ENCODE measurements at places on chromosomes 3 and 15. TPM values are rescaled to one million over a fixed set of nuclear protein-coding genes. Genes with fewer than 3 reads are reported as not detected.

- H3K4me3 ChIP-seq: no peak overlapping the region
- H3K36me3 ChIP-seq: no peaks in the 10 kb centered on the region
- no peaks in the 10 kb centered on the region for H3K27me3 ChIP-seq
- H3K4me1 ChIP-seq: peaks cover 7% of the 10 kb centered on the region
- no peak overlapping the region for H3K27ac ChIP-seq
Observed at GRCh38 chr3:197597335-197597734, 41.6 kb upstream of the BDH1 start.

- no peaks in the 10 kb centered on the region for H3K36me3 ChIP-seq
- peaks cover 4% of the 10 kb centered on the region for H3K27me3 ChIP-seq
- no peaks in the 10 kb centered on the region for H3K4me1 ChIP-seq
- no peak overlapping the region for H3K27ac ChIP-seq
Observed at GRCh38 chr15:51367322-51367976, 26.0 kb downstream of the GLDN start.

GRCh38 chr3:29481969-29482767, 201.3 kb downstream of the RBMS3 start:
- H3K36me3 ChIP-seq: no peaks in the 10 kb centered on the region
- no peak overlapping the region for H3K27ac ChIP-seq
- no peaks in the 10 kb centered on the region for H3K27me3 ChIP-seq
- H3K4me3 ChIP-seq: no peak overlapping the region
- no peaks in the 10 kb centered on the region for H3K4me1 ChIP-seq
- DNase-seq: no peak

DNA sequence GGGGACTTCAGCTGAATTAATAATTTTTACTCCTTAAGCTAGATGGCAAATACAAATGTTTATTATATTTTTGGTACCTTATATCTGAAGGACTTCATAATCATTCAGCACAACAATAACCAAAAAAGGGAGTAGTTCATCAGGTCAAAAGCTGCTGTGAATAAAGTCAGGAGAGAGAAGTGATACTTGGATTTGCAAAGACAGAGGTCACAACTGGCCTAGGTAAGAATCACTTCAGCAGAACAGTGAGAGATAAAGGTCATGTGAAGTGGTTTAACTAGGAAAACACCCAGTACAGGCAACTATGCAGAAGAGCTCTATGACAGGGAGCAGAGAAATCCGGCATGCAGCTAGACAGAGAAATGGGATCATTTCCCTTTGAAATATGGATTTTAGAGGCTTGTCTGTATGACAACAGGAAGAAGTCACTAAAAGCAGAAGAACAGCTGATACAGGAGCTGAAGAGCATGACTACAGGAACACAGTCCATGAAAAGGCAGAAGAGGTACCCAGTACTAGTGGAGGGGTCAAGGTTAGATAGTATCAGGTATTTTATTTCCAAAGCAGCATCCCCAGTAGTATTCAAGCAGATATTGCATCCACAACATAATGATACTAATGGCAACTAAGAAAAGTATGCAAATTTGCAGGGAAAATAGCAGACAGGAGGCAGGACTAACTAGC, 25.7 kb downstream of the ZMAT3 start:
- no peaks in the 10 kb centered on the region for H3K27me3 ChIP-seq
- no peak overlapping the region for H3K4me3 ChIP-seq

DNA sequence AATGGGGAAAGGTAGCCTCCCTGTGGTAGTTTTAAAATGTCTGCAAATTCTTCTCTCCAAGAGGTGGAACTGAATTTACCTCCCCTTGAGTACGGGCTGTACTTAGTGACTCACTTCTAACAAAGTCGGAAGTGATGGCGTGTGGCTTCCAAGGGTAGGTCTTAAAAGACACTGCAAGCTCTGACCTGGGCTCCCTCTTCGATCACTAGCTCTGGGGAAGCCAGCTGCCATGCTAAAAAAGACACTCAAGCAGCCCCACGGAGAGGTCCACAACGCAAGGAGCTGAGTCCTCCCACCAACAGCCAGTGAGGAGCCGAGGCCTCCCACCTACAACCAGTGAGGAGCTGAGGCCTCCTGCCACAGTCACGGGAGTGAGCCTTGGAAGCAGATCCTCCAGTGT, 122.0 kb upstream of the HACD2 start:
- H3K36me3 ChIP-seq: no peaks in the 10 kb centered on the region
- no peak for DNase-seq
- H3K4me3 ChIP-seq: no peak overlapping the region
- H3K27me3 ChIP-seq: no peaks in the 10 kb centered on the region
- no peaks in the 10 kb centered on the region for H3K4me1 ChIP-seq

DNA sequence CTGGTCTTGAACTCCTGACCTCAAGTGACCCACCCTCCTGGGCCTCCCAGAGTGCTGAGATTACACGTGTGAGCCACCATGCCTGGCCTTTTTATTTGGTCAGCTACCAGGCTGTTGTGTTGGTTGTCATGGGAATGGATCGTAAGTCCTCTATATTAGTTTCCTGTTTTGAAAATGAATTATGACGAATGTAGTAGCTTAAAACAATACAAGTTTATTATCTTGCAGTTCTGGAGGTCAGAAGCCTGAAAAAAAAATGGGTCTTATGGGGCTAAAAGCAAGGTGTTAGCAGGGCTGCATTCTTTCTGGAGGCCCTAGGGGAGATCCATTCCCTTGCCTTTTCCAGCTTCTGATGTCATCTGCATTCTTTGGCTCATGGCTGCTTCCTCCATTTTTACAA, 25.1 kb upstream of the HERC1 start:
- no peak overlapping the region for H3K27ac ChIP-seq
- H3K36me3 ChIP-seq: no peaks in the 10 kb centered on the region
- DNase-seq: no peak
- peaks cover 14% of the 10 kb centered on the region for H3K4me1 ChIP-seq
- H3K4me3 ChIP-seq: no peak overlapping the region
- no peaks in the 10 kb centered on the region for H3K27me3 ChIP-seq

DNA sequence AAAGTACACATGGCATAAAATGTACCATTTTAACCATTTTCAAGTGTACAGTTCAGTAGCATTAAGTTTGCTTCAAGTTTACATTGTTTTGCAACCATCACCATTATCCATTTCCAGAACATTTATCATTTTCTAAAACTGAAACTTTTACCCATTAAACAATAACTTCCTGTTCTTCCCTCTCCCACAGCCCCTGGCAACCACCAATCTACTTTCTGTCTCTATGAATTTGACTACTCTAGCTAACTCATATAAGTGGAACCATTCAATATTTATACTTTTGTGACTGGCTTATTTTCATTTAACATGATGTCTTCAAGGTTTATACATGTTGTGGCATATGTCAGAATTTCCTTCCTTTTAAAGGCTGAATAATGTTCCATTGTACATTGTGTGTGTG, 19.9 kb downstream of the TMEM62 start:
- H3K27me3 ChIP-seq: no peaks in the 10 kb centered on the region
- no peak for DNase-seq
- H3K4me3 ChIP-seq: no peak overlapping the region
- no peak overlapping the region for H3K27ac ChIP-seq
- no peaks in the 10 kb centered on the region for H3K36me3 ChIP-seq
- H3K4me1 ChIP-seq: peaks cover 7% of the 10 kb centered on the region

DNA sequence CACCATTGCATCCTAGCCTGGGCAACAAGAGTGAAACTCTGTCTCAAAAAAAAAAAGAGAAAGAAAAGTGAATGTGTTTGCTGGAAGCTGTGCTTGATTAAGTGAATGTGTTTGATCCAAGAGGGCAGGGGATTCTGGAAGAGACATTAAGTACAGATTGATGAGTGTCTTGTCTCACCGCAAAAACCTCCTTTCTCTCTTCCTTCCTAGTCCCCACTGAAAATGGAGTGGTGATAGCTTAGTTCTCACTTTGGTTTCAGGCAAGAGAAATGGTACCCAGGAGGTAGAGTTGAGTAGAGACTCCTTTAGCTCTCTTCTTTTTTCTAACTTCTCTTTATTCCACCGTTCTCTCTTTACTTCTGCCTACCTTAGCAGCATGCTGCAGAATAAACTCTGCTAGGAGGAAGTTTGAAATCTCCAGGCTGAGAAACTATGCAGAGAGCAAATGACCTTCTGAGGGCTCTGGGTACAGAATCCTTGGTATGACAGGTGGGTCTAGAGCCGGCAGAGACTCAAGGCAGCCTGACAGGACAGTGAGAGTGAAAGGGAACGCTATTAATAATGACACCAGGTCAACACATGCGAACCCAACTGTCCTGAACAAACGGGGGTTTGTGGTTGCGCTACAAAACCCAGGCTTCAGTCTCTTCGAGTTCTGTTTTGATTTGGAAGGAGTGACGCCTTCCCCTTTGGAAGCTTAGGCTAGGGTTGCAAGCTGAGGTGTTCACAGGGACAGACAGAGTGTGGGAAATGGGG, 74.9 kb downstream of the SMAD3 start:
- peaks cover 62% of the 10 kb centered on the region for H3K4me1 ChIP-seq
- H3K27ac ChIP-seq: no peak overlapping the region
- DNase-seq: no peak
- H3K36me3 ChIP-seq: peaks cover 6% of the 10 kb centered on the region

DNA sequence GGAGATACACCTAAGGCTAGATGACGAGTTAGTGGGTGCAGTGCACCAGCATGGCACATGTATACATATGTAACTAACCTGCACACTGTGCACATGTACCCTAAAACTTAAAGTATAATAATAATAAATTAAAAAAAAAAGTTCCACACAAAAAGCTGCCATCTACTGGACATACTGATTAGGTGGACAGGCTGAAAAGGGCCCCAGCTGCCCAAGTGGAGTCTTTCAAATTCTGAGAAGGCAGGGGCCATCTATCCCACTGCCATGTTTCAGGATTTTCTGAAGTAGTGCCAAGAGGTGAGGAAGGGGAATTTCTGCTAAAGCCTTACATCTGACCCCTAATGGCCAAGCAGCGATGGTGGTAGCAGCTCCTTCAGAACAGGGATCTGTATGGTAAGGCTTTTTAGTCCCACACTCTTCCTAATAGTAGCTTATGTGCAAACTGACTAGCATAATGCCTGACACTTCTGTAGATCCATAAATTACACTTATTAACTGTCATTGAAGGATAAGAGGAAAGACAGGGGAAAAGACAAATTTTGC, 7.7 kb downstream of the FSTL1 start:
- H3K27ac ChIP-seq: no peak overlapping the region
- DNase-seq: no peak
- H3K4me1 ChIP-seq: no peaks in the 10 kb centered on the region
- H3K4me3 ChIP-seq: no peak overlapping the region

GRCh38 chr3:186307594-186308221, 54.3 kb downstream of the DGKG start:
- no peaks in the 10 kb centered on the region for H3K36me3 ChIP-seq
- DNase-seq: no peak

DNA sequence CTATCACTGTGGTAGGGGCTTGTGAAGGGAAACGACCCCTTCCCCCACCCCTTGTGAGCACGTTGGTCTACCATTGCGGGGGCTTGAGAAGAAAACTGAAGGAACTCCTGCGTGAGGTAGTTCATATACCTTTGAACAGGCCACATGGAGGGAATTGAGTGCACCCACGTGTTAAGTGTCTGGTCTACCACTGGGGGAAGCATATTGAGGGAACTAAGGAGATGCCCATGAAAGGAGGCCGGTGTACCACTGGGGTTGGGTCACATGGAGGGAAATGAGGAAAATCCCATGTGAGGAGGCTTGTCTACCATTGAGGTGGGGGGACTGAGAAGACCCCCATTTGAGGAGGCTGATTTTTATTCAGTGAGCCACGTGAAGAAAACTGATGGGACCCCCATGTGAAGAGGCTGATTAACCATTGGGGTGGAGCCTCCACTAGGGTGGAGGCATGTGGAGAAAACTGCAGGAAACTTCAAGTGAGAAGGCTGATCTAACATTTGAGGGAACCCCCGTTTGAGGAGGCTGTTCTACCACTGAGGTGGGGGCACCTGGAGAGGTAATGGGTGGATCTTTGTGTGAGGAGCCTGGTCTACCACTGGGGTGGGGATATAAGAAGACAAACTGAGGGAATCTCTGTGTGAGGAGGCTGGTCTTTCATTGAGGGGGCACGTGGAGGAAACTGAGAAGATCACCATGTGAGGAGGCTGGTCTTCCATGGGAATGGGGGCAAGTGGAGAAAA, 163.2 kb downstream of the FBLN2 start:
- H3K27ac ChIP-seq: no peak overlapping the region
- H3K4me1 ChIP-seq: no peaks in the 10 kb centered on the region
- H3K4me3 ChIP-seq: no peak overlapping the region
- DNase-seq: no peak
- no peaks in the 10 kb centered on the region for H3K36me3 ChIP-seq

GRCh38 chr3:14598143-14598569, 53.4 kb upstream of the CCDC174 start:
- H3K4me3 ChIP-seq: no peak overlapping the region
- no peaks in the 10 kb centered on the region for H3K36me3 ChIP-seq
- H3K4me1 ChIP-seq: no peaks in the 10 kb centered on the region
- no peak overlapping the region for H3K27ac ChIP-seq

GRCh38 chr3:116667791-116668190, 41.8 kb upstream of the TUSC7 start:
- no peaks in the 10 kb centered on the region for H3K36me3 ChIP-seq
- no peaks in the 10 kb centered on the region for H3K27me3 ChIP-seq
- no peak overlapping the region for H3K4me3 ChIP-seq
- no peaks in the 10 kb centered on the region for H3K4me1 ChIP-seq
- H3K27ac ChIP-seq: no peak overlapping the region

DNA sequence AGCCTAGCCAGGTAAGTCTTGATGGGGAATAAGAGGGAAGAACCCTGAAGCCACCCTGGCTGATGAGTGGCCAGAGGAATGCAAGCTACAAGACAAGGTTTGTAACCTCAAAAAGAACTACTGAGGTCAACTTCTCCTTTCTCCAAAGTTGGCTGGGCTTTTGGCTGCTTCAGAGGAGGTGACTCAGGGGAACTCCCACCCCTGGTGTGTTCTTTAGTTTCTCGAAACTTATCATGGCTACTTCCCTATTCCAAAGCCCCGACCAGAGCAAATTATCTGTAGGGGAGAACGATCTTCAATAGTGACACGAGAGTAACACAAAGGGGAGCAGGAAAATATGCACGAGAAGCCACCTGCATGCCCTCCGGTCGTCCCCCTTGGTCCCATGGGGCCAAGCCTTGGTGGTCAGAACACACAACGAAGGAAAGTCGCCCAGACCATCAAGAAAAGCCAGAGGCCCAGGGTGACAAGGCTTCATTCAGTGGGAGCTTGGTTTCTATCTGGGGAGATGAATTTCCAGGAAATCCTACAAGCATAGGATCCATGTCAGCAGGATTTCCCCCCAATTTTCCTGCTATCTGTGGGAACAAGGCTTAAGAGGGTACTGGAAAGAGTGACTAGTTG, 6.5 kb upstream of the BCL2A1 start:
- no peak for DNase-seq
- H3K36me3 ChIP-seq: no peaks in the 10 kb centered on the region
- no peak overlapping the region for H3K4me3 ChIP-seq
- no peak overlapping the region for H3K27ac ChIP-seq
- H3K27me3 ChIP-seq: no peaks in the 10 kb centered on the region
- H3K4me1 ChIP-seq: no peaks in the 10 kb centered on the region

- H3K27me3 ChIP-seq: no peaks in the 10 kb centered on the region
- H3K27ac ChIP-seq: no peak overlapping the region
- H3K36me3 ChIP-seq: no peaks in the 10 kb centered on the region
- peak overlapping the region; percentile 74 for H3K4me3 ChIP-seq
Observed at GRCh38 chr3:115659253-115660220, 36.2 kb downstream of the GAP43 start.

Gene CHRNA5
- polyA plus RNA-seq: 10.0 TPM

Gene LINGO1
- 0.06 TPM for polyA plus RNA-seq

Gene ACKR4
- 0.14 TPM for polyA plus RNA-seq

Gene CTXN2
- not detected for polyA plus RNA-seq

Gene CRABP1
- polyA plus RNA-seq: not detected

Gene ROPN1
- 0.35 TPM for polyA plus RNA-seq

Gene ALDH1L1
- 0.35 TPM for polyA plus RNA-seq

Gene CPA3
- not detected for polyA plus RNA-seq

Gene GOLGA8A
- polyA plus RNA-seq: 42.0 TPM

Gene NAALADL2
- polyA plus RNA-seq: 0.87 TPM

Gene RCN2
- polyA plus RNA-seq: 52.6 TPM

Gene C15orf61
- polyA plus RNA-seq: 2.6 TPM
